Cortex of kidney (tissue), 1 donor: ENCODE measurements at places on chromosomes 1 and 21.

- no peak for DNase-seq
Observed at GRCh38 chr1:43410571-43410970, 20.9 kb downstream of the SZT2 start.

DNA sequence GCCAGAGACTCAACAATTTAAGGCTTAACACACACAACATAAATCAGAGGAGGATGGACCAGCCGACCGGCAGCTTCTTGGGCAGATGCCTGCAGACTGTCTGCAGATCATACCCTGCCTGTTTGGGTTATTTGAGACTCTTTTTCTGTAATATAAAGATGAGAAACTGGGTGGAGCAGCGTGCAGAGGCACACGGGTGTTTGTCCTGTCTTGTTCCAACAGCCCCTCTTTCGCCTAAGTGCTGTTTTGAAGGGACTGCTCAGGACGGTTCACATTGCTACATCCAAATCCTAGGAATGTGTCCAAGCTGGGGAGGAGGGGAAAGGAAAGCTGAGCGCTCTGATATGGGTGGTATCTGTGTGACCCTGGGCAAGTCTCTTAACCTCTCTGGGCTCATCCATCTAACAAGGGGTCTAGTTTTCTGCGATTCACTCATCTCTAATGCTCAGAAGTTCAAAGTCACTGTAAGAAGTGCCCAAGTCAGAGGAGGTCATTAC, 149.9 kb downstream of the CLIC6 start:
- DNase-seq, result no peak

GRCh38 chr1:217004776-217005436, 281.7 kb upstream of the ESRRG start:
- DNase-seq, result no peak

- DNase-seq, result no peak
Observed at GRCh38 chr21:15028186-15028585, 36.6 kb downstream of the NRIP1 start.

- DNase-seq, result no peak
Observed at GRCh38 chr21:43004926-43005325, 30.6 kb downstream of the PKNOX1 start.

GRCh38 chr1:234208791-234209190, 164.5 kb upstream of the COA6 start:
- no peak for DNase-seq

GRCh38 chr1:202131956-202132821, 9.5 kb downstream of the GPR37L1 start:
- no peak for DNase-seq

GRCh38 chr1:154956544-154956941, 644 bp upstream of the PBXIP1 start:
- no peak for DNase-seq

- DNase-seq, result no peak
Observed at GRCh38 chr1:223670458-223671159, 5.1 kb upstream of the CAPN8 start.

GRCh38 chr1:112515311-112516009, 6.7 kb downstream of the WNT2B start:
- DNase-seq, result no peak

GRCh38 chr1:89758156-89758555, 62.7 kb upstream of the LRRC8D start:
- DNase-seq, result no peak

DNA sequence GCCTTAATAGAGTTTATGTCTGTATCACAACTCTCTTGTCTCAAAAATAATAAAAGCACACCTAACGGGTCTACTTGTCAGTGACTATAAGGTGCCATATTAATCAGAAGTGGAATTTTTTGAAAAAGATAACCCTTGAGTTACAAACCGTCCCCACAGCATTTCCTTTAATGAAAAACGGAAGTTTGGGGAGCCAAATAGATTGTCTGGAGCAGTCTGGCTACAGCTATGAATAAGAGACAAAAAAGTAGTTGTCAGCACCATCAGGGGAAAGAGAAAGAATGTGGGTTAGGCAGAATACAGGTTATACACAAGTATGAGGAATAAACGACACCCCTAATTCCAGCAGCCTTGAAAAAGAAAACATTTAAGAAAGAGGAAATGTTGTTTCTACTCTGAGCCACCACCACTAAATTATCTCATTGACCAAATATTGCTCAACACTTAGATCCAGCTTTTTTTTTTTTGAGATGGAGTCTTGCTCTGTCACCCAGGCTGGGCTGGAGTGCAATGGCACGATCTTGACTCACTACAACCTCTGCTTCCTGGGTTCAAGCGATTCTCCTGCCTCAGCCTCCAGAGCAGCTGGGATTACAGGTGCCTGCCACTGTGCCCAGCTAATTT, 29.4 kb upstream of the USP24 start:
- no peak for DNase-seq

GRCh38 chr1:99004254-99004860, 304 bp downstream of the PLPPR5 start:
- DNase-seq, result no peak

DNA sequence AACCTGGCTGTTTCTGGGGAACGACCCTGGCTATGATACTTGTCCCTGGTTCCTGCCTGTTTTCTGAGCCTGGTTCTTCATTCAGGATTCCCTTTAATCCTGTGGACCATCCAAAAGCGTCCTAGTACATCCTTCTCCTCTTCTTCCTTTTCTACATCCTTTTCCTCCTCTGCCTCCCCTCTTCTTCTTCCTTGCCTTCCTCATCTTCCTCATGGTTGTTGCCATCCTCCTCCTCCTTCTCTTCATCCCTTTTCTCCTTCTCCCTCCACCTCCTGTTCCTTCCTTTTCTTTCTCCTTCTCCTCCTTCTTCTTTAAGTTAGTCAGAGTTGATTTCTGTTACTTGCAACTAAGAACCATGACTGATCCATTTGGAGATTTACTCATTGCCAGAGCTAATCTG, 197.8 kb downstream of the FOXD2 start:
- DNase-seq, result no peak

DNA sequence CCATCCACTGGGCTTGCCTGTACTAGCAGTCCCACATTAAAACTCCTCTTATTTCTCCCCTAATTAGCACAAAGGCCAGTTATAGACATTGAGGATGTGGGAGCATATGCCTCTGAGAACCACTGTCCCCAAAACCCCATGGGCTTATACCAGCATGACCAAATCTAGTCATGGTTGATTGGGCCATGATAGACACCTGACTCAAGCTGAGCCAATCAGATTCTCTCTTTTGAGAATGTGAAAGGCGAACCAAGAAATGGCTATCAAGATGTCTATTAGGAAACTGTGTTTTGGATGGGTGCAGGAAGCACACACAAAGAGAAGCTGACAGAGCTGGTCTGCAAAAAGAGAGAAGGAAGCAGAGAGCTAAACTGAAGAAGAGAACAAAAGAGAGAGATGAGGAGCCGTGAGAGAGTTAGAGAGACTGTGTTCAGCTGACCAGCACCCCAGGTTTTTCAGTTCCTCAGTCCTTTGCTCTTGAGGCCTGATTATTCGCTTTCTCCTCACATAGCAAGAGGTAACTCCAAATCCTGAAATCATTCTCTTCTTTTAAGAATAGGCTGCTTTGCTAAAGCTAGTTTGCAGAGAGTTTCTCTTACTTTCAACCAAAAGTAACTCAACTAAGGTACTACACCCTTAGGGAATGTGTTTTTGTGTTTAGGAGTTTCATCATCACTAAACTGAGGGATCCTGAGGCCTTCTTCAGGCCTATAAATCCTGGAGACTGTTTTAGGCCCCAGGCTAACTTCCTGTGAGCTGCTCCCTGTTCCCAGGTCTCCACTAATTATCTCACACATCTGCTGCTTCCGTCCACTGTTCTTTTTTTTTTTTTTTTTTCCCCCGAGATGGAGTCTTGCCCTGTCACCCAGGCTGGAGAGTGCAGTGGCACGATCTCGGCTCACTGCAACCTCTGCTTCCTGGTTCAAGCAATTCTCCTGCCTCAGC, 7.9 kb upstream of the TIPRL start:
- no peak for DNase-seq

GRCh38 chr1:39976732-39977131, 21.8 kb downstream of the MFSD2A start:
- DNase-seq, result no peak

GRCh38 chr1:22131875-22132486, 10.9 kb downstream of the WNT4 start:
- no peak for DNase-seq

DNA sequence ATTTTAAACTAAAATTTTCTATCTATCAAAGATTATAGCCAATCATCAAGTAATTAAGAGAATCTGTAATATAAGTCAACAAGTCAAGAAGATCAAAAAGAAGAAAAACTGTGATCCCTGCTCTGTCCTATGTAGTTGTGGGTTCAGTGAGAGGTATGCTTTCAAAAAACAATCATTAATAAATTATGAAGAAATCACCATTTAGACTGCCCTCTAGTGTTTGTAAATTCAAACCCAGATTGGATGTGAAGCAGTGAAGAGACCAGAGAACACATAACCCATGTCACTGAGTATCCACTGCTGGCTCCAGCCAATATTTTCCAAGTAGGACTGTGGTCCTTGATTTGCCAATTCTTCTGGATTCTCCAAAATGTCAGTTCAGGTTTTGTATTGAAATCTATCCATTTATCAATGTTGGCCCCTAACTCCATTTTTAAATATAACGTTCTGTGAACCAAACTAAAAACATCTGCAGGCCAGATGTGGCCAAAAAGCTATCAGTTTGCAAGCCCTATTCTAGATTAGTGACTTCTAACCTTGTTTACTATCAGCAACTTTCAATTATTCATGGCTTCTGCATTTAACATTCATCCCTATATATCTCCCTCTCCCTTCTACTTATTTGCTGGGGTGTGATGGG, 467.5 kb upstream of the CXADR start:
- no peak for DNase-seq

DNA sequence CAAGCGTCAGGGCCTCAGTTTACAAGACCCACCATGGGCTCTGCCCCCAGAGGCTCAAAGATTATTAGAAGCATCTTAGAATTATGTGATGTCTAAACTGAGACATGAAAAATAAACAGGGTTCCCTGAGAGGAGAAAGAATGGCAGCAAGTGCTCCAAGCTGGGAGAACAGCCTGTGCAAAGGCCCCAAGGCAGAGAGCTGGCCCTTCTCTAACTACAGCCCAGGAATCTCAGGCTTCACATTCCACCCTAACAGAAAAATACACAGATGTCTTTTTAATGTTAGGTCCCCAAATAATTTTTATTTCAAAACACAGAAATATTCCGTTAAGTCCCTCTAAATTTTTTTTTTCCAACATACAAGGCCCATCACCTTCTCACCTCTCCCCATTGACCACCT, 21.7 kb downstream of the SSBP3 start:
- DNase-seq, result no peak

- DNase-seq, result no peak
Observed at GRCh38 chr1:41751804-41752513, 166.8 kb downstream of the HIVEP3 start.

GRCh38 chr1:231629132-231629531, 2.5 kb downstream of the DISC1 start:
- no peak for DNase-seq

DNA sequence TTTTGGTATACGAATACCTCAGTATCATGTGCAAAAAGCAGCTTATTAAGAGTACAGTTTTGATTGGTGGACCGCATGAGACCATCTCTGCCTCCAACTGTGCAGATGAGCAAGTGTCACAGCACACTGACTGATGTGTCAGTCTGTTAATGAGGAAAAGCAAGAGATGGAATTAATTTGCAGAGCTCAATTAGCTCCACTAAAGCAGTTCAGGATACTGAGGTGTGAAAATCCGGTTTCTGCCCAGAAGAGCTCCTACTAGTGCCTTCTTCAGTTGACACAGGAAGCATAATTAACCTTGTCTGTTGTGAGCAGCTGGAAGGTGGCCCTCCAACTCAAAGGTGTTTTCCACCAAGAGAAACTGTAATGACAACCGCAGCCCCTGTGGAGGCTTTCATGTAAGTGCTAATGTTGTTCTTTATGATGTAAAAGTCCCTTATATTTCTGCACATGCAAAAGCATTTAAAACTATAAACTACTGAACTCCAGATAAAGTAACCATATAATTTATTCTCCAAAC, 44.3 kb downstream of the PCNX2 start:
- DNase-seq, result no peak

DNA sequence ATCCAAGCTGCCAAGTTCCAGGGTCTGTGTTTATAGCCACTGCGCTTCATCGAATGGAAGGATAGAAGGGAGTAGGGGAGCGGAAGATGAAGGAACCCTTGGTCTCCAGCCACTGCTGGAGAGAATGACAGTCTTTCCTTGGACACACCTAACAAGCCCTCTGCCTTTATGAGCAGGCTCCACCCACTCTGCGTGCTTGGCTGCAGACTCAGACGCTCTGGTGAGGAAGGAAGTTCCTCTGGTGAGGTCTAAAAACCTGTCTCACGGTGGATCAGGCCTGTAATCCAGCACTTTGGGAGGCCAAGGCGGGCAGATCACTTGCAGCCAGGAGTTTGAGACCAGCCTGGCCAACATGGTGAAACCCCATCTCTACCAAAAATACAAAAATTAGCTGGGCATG, 55.4 kb downstream of the MATN1 start:
- no peak for DNase-seq

- DNase-seq, result no peak
Observed at GRCh38 chr21:34705011-34705410, 36.2 kb downstream of the CLIC6 start.

- DNase-seq, result no peak
Observed at GRCh38 chr1:204450461-204451257, 39.0 kb upstream of the PPP1R15B start.

DNA sequence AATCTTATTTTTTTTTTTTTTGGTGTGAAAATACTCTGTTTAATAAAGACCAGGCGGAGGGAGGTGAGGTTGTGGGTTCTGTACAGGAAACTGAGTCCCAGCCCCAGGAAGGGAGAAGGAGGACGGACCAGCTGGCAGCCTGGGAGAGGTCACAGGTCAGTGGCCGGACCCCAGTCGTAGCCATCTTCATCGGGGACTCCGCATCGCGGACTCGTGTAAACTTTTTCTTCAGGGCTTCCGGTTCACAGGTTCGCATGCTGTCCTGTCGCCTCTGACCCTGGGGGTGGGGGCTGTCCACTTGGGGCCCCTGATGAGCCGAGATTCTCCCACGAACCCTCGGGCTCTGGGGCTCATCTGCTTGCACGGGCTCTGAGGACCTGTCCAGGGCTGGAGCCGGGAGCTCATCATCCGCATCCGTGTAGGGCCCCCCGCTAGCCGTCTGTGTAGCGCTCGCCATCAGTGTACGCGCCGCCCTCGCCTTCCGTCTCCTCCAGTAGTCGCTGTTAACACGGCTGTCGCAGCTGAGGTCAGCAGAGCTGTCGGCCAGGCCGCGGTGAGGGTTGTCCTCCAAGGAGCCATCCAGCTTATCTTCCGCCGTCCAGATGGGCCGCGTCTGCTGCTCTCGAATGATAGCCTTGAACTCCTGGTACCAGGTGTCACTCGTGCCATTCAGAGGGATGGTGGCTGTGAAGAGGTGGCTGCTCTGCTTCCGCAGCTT, 975.7 kb upstream of the PRMT6 start:
- no peak for DNase-seq

GRCh38 chr1:91501523-91501851, 836 bp downstream of the CDC7 start:
- DNase-seq, result no peak

GRCh38 chr1:4636186-4636585, 18.2 kb upstream of the AJAP1 start:
- no peak for DNase-seq
